ENCODE measurements at places on chromosomes 7 and 10.

GRCh38 chr10:2120746-2121145, 383.4 kb upstream of the ADARB2 start:
- DNase-seq = no peak

DNA sequence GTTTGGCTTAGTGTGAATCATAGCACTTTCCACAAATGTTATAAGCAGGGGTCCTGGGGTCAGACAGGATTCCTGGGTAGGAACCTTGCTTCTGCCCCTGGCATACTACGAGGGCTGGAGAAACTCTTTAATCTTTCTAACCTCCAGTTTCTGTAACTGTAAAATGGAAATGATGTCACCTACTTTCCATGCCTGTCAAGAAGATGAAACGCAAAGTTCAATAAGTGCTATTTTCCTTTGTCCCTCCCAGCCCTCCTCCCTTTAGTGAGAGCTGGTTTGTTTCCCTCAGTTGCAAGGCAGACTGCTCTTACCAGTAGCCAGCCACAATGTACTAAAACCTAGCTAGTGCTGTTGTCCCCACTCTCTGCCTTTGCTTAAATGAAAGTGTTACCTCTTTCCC, 117.1 kb upstream of the HPS1 start:
- no peak for DNase-seq

GRCh38 chr10:15182540-15183207, 14.2 kb upstream of the NMT2 start:
- DNase-seq = no peak

DNA sequence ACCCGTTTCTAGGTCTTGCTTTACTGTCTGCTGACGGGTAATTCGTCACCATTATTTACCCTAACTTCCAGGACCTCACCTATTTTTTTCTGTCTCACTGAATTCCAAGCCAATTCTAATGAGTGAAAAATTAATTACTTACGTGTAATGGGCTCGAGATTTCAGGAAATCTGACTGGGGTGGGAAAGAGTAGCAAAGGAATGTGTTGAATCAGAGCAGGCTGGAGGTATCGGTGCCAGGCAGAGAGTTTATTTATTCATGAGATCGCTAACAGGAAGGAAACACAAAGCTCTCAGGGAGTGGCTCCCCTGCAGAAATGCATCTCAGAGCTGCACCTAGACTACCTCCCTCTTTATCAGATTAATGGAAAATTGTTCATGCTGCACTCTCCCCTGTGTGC, 4.0 kb upstream of the DIP2C start:
- no peak for DNase-seq

DNA sequence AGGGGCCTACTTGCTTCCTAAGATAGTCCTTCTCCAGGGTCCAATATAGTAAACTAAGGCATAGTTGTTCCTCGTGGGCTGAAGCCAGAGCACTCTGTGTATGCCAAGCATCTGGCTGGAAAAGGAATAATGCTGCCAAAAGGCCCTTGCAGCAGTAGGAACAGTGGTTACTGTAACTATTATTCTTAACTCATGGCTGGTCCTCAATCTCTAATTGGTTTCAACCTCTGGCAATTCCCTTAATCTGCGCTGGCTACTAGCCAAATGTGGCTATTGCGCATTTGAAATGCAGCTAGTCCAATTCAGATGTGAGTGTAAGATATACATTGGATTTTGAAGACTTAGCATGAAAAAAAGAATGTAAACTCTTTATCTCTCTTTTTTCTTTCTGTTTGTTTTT, 27.8 kb upstream of the LBX1 start:
- DNase-seq = no peak
